ENCODE measurements at places on chromosomes 7 and 10.

DNA sequence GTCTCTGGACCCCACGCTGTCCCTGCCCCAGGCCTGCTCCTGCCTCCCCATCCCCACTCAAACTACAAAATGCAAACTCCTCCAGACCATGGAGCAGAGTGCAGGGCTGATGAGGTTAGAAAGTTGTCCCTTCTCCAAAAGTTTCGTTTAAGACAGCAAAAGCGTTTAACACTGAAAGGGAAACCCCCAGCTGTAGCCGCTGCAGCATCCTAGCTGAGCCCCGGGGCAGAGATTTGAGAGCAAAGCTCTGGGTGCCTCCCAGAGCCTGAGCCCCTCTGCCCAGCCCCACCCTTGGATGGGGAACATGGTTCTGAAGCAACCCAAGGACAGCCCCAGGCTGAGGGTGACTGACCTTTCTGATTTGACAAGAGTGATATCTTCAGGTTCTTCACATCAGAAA lies 52.8 kb upstream of the ENO4 start:
- no peak for DNase-seq

DNA sequence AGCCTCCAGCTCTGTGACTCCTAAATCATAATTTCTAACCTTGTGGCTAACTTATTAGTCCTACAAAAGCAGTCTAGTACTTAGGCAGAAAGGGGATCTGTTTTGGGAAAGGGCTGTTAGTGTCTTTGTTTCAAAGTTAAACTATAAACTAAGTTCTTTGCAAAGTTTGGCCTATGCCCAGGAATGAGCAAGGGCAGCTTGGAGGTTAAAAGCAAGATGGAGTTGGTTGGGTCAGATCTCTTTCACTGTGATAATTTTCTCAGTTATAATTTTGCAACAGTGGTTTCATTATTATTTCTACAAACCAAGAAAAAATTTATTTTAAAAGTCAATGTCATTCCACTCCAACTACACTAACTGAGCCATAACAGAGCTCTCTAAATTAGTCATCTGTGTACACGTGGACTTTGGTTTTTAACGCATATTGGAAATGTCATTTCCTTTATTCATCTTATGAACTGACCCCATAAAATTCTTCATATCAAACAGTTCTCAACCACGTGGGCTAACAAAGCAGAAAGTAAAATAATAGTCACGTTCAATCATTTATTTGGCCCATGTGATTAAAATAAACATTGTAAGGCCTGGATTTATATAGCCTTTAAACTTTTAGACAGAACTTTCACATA lies 143.2 kb upstream of the C7orf33 start:
- DNase-seq: no peak

GRCh38 chr10:13414855-13415254 lies 66.8 kb upstream of the SEPHS1 start:
- no peak for DNase-seq

DNA sequence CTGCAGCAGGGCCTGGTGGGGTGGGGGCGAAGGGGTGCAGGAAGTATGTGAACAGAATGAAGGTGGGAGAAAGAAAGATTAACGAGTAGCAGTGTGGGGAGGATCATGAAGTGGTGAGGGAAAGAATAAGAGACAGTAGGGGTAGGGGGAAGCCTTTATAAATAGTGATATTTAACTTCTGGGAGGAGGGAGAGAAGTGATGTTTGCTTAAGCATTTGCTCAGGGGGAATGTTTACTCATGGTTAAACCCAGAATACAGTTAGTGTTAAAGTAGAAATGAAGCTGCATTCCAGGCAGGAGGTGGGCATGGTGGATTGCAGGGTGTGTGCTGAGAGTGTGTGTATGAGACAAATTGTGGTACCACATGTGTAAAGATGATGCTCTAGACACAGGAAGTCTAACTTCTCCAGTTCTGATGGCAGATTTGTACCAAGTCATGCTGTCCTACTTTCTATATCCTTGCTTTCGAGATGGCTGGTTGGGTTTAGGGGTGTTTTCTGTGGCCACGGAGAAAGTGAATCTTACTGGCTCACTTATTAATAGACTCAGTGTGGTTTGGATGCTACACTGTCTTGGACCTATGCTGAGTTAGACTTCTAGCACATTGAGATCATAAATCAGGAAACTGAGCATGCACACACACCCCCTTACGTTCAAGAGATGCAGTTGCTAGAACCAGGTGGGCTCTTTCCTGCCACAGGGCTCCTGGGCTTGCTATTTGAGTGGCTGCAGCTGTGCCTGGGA lies 10.6 kb upstream of the DNMBP start:
- DNase-seq: no peak

DNA sequence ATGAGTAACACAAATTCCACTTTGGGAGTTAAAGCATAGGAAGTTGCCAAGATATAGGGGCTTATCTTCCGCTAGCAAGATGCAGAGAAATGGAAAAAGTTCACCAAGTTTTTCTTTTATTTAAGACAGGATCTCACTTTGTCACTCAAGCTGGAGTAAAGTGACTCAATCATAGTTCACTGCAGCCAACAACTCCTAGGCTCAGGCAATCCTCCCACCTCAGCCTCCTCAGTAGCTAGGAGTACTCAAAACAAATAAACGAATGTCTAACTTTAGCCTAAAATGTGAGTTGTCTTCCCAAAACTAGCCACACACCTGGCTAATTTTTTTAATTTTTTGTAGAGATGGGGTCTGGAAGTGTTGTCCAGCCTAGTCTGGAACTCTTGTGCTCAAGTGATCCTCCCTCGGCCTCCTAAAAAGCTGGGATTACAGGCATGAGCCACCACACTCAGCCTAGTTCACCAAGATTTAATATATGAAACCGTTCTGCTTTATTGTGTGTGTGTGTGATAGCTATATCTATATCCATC lies 9.9 kb downstream of the VIM start:
- DNase-seq: no peak

All from right forelimb (tissue), 1 donor.